ENCODE measurements at places on chromosomes 3 and 15.

DNA sequence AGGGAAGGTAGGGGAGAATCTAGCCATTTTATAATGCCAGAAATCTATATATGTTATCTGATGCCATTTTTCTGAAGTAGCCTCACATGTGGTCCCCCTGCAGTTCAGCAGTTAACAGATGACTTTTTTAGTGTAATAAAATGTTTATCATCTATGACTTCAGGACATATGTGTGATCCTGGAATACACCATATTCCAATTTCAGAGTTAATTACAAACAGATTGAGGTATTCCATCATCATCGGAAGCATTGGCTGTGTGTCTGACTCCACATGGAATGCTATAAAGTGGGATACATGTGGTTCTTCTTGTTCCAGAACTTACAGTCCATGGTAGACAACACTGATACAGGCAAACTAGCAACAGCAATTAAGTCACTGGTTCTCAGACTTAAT is 45.9 kb upstream of the LIMD1 start:
- DNase-seq, result no peak

- no peak for DNase-seq
Measured at GRCh38 chr15:53955396-53955795, 22.8 kb upstream of the UNC13C start.

DNA sequence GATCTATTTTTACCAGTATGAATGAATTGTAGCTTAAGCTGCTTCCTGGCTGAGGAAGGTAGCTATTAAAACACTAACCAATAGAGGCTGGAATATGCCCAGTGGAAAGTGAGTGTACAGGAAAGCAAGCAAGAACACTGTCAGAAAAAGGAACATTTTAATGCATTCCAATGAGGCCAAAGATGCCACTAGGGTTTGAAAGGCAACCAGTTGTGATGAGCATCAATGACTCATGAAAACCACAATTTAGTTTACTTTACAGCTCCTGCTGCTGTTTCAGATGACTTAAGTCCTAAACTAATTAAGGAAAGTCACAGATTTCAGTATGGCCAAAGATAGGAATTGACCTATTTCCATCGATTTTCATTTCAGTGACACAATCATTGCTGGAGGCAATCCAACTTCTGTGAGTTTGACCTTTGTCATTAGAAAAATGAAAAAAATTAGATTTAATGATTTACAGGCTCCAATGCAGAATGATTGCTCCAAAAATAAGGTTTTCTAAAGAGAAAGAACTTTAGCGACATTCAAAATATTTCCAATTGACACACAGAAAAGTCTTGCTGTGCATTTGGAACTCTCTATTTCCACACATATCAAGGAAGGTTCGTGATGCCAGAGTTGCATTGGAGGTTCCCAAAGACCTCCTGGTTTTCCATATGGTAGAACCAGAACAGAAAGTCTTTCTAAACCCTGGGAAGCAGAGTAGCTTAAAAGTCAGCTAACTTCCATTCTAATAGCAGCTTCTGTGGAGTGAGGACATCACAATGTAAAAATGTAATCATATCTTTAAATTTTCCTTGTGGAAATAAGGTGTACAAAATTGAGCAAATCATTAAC is 103.0 kb downstream of the SUCNR1 start:
- DNase-seq, result no peak

- no peak for DNase-seq
Measured at GRCh38 chr3:21573291-21573690, 177.7 kb downstream of the ZNF385D start.

DNA sequence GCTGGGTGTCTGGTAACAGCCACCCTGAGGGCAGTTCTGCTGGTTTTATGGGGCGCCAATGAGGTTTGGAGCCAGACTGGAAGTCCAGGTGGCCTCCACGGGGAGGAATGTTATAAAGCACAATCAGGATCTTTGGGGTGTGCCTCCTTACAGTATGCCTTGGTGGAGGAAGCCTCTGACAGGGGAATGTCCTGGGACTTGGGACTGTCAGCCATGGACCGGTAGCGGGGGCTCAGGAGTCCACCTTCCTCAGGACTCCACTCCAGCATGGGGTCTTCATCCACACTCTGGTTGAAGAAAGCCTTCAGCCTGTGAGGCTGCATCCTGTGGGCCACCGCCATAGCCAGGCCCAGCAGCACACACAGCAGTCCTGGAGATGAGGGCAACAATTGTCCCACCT is 4.9 kb downstream of the DUOXA2 start:
- no peak for DNase-seq

- no peak for DNase-seq
Measured at GRCh38 chr3:12894629-12895028, 53.3 kb upstream of the RPL32 start.
